Kidney (tissue), 22 donors: ENCODE measurements at places on chromosomes 1 and 21. TPM values are rescaled to one million over a fixed set of nuclear protein-coding genes. Genes with fewer than 3 reads are reported as not detected.

AMY2A gene
- polyA plus RNA-seq = 0.26 TPM

OR2T27 gene
- polyA plus RNA-seq = not detected

INTS7 gene
- 5.1 TPM for polyA plus RNA-seq

LIPI gene
- not detected for polyA plus RNA-seq

DNA sequence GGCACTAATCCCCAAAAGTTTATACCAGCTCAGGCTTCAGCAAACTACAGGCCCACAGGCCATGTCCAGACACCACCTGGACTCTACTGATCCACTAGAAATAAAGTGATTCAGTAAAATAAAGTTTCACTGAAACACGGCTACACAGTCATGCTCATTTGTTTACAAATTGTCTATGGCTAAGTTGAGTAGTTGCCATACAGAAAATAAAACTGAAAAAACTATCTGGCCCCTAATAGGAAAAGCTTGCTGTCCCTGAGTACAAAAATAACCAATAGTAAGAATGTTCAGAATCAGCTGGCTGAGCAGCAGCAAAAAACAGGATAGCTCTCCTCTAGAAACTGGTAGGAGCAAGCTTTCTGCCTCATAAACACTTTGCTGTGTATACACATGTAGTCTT, 221.5 kb downstream of the RERE start:
- DNase-seq = no peak

DNA sequence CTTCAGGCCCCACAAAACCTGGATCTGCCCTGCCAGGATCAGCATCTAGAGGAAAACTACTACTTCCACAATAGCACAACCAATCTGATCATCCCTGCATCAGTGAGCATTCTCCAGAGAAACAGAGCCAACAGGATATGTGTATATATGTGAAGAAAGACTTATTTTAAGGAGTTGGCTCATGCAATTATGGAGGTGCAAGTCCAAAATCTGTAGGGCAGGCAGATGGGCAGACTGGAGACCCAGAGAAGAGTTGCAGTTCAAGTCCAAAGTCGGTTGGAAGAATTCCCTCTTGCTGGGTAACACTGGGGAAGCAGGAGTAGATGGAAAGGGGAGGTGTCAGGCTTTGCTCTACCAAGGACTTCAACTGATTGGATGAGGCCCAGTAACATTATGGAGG, 4.9 kb upstream of the HENMT1 start:
- no peak for DNase-seq

- DNase-seq = no peak
These were observed 2.6 kb downstream of the PRDM2 start for GRCh38 chr1:13702425-13703127.

GRCh38 chr1:50181027-50181663, 72.4 kb downstream of the ELAVL4 start:
- DNase-seq = no peak

- no peak for DNase-seq
These were observed 564 bp downstream of the CTPS1 start for GRCh38 chr1:40980068-40980452.

DNA sequence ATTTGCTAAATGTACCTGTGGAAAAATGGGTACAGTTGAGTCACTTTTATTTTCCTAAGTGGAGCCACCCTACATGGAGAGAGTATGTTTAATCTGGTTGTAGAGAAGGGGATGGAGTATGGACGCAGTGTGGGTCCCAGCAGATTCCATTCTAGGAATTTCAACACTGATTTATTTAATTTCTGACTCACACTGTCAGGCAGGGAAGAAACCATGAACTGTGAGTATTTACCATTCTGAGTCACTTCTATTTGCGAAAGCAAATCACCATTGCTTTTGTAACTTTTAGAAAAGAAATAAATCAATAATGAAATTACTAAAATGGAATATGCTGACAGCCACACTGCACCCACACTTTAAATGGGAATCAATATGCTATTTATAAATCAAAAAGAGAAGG, 339.0 kb downstream of the DSCAM start:
- DNase-seq = no peak

GRCh38 chr1:145997016-145997717, 788 bp upstream of the TXNIP start:
- DNase-seq = peak; percentile 86

- DNase-seq = no peak
These were observed 14.2 kb downstream of the BLACAT1 start for GRCh38 chr1:205441716-205442050.

DNA sequence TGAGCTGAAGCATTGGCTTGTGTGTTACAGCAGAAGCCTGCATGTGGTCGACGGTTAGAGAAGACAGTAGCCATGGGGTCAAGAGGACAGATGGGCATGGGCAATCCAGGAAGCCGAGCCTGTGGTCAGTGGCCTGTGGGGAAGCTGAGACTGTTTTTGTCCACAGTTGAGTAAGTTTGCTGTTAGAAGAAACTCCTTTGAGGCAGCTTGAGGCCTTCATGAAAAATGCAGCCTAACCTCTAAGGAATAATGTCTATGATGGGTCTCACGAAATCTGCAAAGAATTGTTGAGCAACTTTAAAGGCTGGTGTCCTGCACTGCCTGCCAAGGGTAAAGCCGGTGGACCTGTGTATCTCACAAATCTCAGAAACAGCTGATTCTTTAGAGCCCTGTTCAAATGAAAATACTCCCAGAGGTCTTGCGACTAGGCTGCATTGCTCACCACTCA, 322.4 kb downstream of the SETD4 start:
- DNase-seq = no peak

- peak; percentile 37 for DNase-seq
These were observed 330.1 kb upstream of the PBX1 start for GRCh38 chr1:164228928-164229327.

- DNase-seq = no peak
These were observed 37.5 kb downstream of the GPR88 start for GRCh38 chr1:100575406-100575805.
